OCI-M1 (cell line): ENCODE measurements at places on chromosomes 16 and 17.

GRCh38 chr17:64686705-64687104 lies 24.6 kb upstream of the SMURF2 start:
- DNase-seq, result no peak

DNA sequence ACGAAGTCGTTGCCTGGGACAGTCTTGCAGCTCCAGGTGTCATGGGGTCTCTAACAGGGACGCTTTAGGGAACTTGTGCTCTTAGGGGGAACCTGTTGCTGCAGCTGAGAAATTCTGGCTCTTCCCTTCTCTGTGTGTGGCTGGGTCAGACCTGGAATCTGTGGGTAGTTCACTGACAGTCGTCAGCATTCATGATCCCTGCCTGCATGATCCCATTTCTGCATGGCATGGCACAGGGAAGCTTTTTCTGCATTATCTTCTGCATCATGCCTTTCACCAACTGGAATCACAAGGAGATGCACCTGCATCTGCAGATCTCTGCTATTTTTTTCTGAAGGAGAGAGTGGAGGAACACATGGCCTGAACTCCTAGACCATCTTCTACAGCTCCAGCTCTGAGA lies 85.6 kb downstream of the SOX9 start:
- no peak for DNase-seq

DNA sequence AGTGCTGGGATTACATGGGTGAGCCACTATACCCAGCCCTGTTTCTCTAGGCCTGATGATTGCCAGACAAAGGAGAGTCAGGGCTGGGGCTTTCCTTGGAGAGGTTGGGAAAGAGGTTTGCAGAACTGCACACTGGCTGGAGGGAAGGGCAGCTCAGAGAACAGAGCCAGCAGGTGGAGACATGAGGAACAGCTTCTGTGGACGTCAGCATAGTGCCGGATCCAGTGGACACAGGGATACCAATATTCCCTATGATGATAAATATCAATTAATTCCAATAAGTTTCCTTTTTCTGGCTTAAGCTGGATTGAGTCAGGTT lies 43.2 kb upstream of the SCNN1B start:
- DNase-seq, result no peak

- DNase-seq, result no peak
Measured at GRCh38 chr17:65393514-65393913, 167.9 kb downstream of the AXIN2 start.

DNA sequence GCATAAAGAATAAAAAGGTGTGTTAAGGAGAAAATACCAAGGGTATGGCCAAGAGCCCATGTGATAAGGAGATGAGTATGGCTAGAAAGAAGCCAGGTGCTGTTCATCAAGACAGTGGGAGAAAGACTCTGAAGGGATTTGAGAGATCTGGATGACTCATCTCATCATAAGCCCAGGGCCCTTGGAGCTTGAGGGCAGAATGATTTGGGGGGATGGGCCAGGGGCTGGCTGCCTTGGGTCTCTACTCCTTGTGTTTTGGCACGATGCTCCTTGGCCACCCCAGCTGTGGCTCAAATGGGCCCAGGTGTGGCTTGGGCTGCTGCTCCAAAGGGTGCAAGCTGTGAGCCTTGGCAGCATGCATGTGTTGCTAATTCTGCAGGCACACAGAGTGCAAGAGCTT lies 14.5 kb upstream of the TNFRSF13B start:
- DNase-seq, result no peak

DNA sequence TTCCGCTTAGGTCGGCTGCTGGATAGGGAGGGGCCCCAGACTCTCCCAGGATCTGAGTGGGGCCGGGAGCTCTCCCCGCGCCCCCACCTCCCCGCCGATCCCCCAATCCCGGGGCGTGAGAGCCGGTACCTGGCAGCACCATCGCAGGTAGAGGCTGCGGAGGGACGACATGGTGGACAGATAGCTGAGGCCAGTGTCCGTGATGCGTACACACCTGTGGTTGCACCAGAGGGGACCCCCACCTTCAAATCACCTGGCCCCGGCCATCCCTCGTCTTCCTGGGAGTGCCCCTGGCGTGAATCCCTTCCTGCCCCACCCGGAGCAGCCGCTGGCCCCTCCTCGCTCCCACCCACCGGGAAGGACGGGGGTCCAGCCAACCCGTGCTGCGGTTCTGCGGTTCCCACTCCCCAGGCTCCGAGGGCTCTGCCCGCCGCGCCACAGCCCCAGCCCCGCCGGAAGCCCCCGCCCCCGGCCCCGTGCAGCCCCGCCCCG lies 4.7 kb upstream of the WDR24 start:
- no peak for DNase-seq

GRCh38 chr16:50038756-50039529 lies 13.9 kb downstream of the CNEP1R1 start:
- DNase-seq, result peak; percentile 73

DNA sequence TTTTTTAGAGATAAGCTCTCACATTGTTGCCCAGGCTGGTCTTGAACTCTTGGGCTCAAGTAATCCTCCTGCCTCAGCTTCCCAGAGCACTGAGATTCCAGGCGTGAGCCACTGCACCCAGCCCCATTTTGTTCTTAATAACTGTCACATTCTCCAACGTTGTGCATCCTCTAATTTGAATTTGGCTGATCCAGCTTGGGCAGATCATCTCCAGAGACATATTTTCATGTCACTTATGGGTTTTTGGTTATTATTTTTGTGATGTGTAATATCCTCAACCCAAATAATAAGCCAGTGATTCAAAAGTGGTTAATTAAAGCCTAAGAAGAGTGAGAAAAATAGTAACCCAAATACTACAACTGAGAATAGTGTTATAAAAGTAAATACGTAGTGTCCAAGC lies 16.2 kb upstream of the COL1A1 start:
- DNase-seq, result no peak

DNA sequence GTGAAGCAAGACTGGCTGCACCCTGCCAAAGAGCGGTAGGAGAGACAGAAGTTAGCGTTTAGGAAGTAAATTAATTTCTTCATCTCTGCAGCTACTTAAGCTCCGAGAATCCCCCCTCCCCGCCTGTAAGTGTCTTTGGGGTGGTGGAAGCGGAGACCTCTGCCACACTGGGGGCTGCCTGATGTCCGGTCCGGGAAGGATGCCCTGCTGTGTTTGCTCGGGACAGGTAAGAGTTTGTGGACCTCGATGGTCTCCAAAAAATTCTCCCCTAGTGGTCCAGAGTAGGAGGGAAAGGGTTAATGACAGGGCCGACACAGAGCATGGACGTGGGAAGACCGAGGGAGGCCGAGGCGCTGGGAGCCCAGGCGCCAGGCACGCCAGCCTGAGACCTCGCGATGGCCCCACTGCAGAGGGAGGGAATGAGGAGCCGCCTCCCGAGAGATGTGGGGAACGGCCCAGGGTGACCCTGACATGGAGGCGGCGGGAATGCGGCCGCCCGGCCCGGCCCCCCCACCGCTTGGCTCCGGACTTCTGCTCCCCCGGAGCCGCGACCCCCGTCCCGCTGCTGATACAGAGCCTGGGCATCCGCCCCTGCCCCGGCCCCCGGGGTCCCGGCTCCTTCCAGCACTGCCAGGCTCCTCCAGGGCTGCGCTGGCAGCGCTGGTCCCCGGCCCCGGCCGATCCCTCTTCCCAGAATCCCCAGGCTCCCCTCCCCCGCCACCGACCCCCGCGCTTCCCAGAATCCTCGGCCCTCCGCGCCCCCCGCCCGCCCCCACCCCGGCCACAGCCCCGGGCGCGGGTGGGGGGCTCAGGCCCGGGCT lies 680 bp downstream of the ZNF629 start:
- peak; percentile 44 for DNase-seq

- DNase-seq, result peak; percentile 78
Measured at GRCh38 chr17:82019690-82020571, 2.7 kb downstream of the CENPX start.

DNA sequence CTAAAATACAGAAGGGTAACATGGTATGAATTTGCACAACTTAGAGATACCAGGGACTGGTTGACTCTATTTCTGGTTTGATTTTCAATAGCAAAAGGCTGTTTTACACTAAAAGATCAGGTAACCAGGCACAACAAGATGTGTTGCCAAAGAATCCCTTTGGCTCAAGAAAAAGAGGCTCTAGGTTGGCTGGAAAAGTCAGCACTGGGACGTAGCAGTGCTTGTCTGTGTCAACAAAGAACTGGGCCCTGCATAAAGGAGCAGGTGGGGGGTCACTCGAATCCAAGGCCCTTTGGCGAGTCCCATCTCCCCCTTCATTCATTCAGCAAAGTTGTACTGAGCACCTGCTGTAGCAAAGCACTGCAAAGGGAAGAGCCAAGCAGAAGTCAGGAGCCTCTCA lies 18.4 kb downstream of the SDR42E1 start:
- DNase-seq, result no peak

GRCh38 chr16:89366561-89367537 lies 123.5 kb downstream of the ANKRD11 start:
- no peak for DNase-seq

- no peak for DNase-seq
Measured at GRCh38 chr16:1117176-1117900, 21.3 kb upstream of the C1QTNF8 start.

DNA sequence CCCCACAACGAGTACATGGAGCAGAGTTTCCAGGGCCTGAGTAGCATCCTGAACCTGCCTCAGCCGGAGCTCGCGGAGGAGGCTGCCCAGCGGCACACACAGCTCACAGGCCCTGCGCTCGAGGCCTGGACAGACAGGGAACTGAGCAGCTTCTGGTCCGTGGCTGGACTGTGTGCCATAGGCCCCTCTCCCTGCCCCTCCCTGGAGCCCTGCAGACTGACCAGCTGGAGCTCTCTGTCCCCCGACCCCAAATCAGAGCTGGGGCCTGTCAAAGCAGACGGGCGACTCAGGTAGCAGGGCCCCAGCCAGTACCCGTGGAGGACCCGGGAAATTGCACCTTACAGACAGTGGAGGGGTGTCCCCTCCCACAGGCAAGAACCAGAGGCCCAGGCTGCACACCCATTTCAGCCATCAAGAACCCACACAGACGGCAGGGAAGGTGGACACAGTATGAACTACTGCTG lies 13.0 kb downstream of the MRPL27 start:
- no peak for DNase-seq

DNA sequence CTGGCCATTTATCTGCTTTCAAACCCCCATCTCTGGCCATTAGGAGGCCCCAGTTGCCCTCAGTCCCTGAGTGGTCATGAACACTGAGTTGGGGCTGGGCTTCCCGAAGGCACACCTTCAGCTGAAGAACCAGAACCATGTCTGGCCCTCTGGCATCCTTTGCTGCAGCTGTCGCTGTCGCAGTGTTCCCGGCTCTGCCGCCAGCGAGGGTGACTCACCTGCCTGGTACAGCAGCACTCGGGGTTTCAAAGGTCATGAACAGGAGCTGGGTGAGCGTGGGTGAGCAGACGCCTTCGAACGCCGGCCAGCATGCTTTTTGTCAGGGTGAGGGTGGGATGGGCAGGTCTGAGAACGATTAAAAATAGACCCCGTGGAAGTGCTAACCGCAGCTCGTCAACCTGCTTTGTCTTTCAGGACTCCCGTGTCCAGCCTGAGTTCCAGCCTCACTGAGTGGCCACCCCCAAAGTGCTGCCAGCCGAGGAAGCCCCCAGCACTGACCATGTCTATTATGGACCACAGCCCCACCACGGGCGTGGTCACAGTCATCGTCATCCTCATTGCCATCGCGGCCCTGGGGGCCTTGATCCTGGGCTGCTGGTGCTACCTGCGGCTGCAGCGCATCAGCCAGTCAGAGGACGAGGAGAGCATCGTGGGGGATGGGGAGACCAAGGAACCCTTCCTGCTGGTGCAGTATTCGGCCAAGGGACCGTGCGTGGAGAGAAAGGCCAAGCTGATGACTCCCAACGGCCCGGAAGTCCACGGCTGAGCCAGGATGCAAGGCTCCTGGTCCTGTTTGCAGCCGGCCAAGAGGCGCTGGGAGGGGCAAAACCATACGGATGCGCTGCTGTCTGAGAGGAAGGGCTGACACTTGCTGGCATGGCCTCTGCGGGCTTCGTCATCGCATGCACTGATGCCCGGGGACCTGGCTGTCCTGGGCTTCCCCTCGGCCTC lies 7.6 kb downstream of the SNN start:
- DNase-seq, result no peak

GRCh38 chr17:43691317-43691693 lies 29.6 kb upstream of the MEOX1 start:
- DNase-seq, result no peak

- DNase-seq, result peak; percentile 59
Measured at GRCh38 chr17:38674014-38674748, 576 bp downstream of the EPOP start.

- DNase-seq, result no peak
Measured at GRCh38 chr17:51463353-51463752, 203.0 kb downstream of the UTP18 start.

DNA sequence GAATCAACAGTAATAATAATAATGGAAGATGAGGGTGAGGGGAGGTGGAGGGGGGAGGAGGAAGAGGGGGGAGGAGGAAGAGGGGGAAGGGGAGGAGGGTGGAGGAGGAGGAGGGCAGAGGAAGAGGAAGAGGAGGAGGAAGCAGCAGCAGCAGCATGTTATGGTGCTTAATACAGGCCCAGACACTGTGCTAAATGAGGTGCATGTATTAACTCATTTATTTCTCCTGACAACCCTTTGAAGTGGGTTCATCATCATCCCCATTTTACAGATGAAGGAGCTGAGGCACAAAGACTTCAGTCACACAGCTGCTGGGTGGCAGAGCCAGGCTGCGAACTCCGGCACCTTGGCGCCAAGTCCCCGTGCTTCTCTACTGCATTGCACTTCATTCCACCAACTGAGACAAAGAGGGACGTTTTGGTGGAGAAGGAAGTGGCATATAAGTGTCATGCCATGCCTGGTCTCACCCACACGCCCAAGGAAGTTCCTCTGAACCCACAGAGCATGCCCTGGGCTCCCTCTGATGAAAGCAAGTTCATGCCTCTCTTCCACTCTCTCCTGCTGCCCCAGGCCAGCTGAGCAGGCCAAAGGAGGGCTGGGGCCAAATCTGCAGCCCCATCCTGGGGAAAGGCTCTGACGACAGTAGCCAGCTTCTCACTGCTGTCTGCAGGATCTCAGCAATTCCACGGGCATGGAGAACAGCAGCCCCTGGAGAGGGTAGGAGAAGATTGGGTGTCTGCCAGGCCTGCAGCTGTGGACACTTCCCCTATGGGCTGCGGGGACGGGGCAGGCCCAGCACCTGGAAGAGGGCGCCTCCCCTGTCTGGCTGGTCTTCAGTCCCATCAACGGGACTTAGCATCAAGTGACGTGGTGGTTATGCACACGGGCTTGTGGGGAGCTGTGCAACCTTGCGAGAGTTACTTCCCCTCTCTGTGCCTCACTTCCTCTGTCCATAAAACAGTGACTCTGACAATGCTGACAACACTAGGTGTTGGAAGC lies 21.8 kb downstream of the XYLT1 start:
- DNase-seq, result no peak

DNA sequence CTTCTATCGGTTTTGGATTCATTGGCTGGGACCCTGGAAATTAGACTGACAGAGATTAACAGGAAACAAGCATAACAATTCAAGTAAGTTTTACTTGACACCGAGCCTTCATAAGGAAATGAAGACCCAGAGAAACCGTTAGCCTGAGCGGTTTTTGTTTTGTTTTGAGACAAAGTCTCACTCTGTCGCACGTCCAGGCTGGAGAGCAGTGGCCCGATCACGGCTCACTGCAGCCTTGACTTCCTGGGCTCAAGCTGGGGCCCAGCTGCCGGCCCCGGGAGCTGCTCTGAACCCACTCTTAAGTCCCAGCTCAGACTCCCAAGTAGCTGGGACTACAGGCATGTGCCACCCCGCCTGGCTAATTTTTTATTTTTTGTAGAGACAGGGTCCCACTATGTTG lies 321.3 kb downstream of the SEC14L1 start:
- DNase-seq, result no peak
